Activated CD4-positive, alpha-beta T cell treated with anti-CD3 and anti-CD28 coated beads, Interleukin-2, amount 10 ng/mL, durations not matched to agents 24 days and 14 days (primary cell): ENCODE measurements at places on chromosomes 7 and 10. TPM values are rescaled to one million over a fixed set of nuclear protein-coding genes. Genes with fewer than 3 reads are reported as not detected.

DNA sequence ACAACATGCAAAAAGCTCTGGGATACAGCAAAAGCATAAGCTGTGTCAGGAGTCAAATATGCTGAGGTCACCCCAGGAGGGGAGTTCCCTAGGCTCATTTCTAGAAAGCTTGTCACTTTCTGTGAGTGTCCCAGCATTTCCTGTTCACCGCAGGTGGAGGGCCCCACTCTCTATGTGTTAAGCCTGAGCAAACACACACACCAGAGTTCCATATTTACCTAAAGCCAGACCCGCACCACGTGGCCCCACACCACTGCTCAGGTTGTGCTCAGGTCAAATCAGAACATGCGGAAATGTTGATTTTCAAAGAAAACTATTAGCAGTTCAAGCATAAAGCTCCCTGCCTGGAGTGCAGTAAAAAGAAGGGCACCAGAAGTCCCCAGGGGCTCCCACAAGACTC is 259.6 kb upstream of the PPP2R2D start:
- DNase-seq = peak; percentile 58

DNA sequence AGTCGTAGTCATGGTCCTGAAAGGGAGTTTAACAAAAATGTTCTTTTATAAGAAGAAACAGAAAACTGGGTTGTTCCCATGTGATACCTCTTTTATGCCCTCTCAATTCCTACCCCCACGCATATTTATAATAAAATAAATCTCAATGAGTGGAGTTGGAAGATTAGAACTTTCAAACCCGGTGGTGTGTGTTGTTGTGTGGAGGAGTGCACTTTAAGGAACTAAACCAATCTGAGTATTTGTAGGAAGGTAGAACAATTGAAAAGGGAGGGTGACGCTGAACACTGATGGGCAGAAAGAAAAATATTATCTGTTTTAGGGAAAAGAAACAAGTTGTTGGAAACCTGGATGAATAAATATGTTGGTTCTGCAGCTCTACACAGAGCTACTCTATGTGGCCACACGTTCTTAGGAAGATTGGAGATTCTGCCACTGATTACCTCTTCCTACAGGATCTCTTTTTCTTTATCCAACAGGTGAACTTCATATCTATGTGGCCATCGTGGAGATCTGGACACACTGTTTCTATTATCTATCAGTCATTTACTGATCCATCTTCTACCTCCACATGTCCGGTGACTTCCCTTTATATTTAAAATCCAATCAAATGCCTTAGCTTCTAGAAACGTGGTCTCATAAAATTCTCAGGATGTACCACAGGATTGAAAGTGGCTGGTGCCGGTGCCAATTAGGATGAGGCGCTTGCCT is 13.1 kb upstream of the GATA3 start:
- DNase-seq = no peak

- no peak for DNase-seq
Observed at GRCh38 chr7:99072126-99072525, 71.8 kb downstream of the SMURF1 start.

PROSER2 gene
- 0.24 and 0.37 TPM in 2 replicates for total RNA-seq

DNA sequence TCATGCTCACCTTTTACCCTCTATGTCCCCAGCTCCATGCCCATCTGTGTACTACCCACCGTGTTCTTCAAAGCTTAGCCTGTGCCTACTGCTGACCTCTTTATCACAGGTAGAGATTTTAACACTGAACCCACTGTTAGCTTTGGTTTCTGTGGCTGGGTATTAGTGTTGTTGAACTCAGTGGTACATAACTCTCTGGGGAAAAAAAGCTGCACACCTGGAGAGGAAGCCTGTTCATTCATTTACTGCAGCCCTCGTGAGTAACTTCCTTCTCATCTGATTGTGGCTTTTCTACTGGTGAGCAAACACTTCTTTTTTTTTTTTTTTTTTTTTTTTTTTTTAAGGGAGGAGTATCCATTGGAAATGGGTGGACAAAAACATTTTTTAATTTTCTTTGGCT is 326.3 kb downstream of the CCSER2 start:
- no peak for DNase-seq

RASA4 gene
- 52.8 and 54.1 TPM in 2 replicates for total RNA-seq

OR2A1 gene
- not detected in 2 replicates for total RNA-seq

- no peak for DNase-seq
Observed at GRCh38 chr7:100384628-100385294, 11.5 kb downstream of the PILRA start.

DNA sequence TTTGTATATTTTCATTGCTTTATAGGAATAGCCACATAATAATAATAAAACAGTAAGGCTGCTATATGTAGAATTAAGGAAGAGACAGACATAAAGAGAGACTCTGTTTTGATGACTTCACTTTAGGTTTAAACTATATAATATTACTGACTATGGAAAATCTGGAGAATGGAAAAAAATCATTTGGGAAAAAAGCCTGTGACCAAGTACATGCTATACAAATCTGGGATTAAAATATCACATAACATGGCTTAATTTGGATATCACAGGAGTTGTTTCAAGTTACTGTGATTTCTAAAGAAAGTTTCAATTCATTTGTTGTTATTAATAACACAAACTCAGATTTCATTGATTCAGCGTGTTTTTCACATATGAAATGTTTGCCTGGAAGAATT is 7.7 kb downstream of the PLCE1 start:
- no peak for DNase-seq

GRCh38 chr7:91668217-91668616 is 212.3 kb downstream of the MTERF1 start:
- no peak for DNase-seq

DNA sequence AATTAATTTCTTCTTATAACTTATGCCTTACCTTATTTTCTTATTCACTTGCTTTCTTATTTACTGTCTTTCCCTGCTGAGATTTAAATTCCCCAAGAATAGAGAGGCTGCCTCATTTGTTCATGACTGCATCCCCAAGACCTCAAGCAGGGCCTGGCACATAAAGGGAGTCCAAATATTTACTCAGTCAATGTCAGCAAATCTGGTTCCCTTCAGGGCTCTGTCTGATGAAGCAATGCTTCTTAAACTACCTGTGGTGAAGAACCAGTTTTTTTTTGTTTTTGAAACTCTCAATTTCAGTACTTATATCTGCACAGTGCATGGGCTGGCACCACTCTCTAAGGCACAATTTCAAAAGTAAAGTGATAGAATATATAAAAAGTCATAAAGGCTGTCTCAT is 4.7 kb downstream of the ZNF239 start:
- DNase-seq = no peak

GRCh38 chr7:22723637-22724036 is 3.4 kb upstream of the IL6 start:
- DNase-seq = no peak

HK1 gene
- 183 and 185 TPM in 2 replicates for total RNA-seq

GPR37 gene
- not detected in 2 replicates for total RNA-seq

- DNase-seq = no peak
Observed at GRCh38 chr7:158753900-158754299, 49.3 kb upstream of the NCAPG2 start.

MAP3K8 gene
- total RNA-seq = 20.9 and 22.0 TPM in 2 replicates

- DNase-seq = no peak
Observed at GRCh38 chr10:1287971-1288401, 231.8 kb downstream of the WDR37 start.

DNA sequence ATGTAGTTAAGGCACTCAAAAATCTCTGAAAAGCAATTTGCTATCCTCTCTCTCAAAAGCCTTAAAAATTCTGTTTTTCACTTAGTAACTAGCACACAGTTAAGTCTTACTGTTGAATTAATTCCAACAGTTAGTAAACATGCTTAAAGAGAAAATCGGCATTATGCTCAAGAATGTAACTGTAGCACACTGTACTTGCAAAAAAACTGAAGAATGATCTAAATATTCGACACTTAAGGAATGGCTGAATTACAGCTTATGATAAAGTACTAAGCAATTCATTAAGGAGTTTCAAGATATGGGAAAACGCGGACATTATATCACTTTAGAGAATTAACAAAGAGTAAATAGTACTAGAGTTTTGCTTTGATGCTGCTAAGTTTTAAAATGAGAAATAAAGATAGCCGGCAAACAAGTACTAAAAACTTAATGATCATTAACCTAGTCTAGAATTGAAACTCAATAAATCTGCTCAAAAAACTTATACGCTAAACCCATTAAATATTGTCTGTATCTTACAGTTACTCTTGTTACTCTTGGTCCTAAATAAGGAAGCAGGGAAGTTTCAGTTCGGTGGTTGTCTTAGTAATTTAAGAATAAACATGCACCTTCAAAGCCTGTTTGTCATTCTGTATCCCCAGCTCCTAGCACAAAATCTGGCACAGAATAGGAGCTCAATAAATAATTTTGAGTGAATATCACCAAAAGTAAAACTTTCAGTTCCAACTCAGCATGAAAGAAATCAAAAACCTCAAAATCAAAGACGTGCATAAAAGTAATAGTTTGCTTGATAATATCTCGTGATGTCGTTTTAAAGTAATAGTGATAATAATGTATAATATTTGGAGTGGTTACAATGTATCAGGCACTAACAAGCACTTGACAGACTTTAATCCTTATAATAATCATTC is 1.2 kb downstream of the TRDMT1 start:
- no peak for DNase-seq

GRCh38 chr7:133977409-133978274 is 149.5 kb upstream of the LRGUK start:
- DNase-seq = no peak

GRCh38 chr10:69730251-69731156 is 71.2 kb upstream of the COL13A1 start:
- DNase-seq = no peak

GRCh38 chr7:40843338-40843985 is 708.7 kb downstream of the SUGCT start:
- no peak for DNase-seq

DNA sequence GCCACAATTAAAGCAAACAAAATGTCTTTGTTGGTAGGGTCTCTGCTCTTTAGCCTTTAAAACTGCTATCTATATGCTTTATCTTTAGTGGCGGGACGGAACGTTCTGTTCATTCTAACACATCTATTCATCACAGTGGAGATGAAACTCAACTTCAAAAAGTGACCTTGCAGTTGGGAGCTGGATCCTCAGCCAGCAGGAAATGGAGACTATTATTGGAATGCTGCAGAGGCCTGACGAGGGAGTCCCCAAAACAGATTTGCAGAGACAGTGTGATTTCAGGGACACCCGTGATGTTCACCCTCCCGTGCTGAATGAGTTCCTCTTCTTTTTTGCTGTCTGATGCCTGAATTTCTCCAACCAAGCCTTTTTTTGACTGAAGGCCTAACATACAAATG is 306.0 kb upstream of the SHH start:
- DNase-seq = no peak

DNA sequence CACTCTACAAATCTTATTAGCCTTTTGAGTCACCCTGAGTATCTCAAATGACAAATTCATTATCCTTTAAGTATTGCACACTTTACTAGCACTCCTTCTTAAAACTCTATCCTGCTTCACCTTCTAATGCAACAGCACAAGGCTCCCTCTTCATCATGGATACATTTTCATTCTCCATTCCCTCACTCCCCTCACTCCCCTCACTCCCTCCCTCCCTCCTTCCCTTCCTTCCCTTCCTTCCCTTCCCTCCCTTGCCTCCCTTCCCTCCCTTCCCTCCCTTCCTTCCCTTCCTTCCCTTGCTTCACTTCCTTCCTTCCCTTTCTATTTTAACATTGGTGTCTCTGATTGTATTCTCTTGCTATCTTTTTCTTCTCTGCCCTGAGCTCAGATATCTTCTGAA is 130.5 kb downstream of the PCLO start:
- DNase-seq = no peak

DNA sequence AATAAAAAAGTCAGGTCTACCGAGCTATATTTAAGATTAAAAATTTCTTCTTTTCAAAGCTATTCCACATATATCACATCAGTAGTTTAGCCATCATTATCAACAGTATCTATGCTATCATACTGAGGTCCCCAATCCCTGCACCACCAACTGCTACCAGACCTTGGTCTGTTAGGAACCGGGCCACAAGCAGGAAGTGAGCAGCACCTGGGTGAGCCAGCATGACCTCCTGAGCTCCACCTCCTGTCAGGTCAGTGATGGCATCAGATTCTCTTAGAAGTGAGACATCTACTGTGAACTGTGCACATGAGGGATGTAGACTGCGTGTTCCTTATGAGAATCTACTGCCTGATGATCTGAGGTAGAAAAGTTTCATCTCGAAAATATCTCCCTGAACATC is 632.1 kb upstream of the KCND2 start:
- no peak for DNase-seq

GRCh38 chr7:55140221-55140940 is 121.6 kb downstream of the EGFR start:
- DNase-seq = no peak

- peak; percentile 63 for DNase-seq
Observed at GRCh38 chr10:62554632-62555199, 180.5 kb downstream of the ZNF365 start.

DNA sequence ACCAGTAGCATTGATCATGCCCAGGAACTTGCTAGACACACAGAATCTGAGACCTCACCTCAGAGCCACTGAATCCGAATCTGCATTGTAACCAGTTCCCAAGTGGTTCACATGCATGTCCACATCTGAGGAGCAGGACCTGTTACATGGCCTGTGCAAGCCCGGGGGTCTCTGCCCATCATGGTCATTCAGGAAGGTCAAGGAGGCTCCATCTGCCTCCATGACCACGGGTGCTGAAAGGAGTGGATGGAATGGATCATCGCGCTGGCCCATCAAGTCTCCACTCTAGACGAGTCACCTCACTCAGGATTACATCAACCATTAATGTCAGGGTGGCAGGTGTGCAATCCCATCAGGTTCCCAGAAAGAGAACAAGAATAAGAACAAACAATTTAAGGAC is 85.8 kb upstream of the ADAM12 start:
- DNase-seq = no peak

ABCB4 gene
- total RNA-seq = not detected in 2 replicates
